ENCODE measurements at places on chromosomes 2 and 18. TPM values are rescaled to one million over a fixed set of nuclear protein-coding genes. Genes with fewer than 3 reads are reported as not detected.

- no peak for DNase-seq
Observed at GRCh38 chr2:148567716-148568115, 76.8 kb upstream of the EPC2 start.

DNA sequence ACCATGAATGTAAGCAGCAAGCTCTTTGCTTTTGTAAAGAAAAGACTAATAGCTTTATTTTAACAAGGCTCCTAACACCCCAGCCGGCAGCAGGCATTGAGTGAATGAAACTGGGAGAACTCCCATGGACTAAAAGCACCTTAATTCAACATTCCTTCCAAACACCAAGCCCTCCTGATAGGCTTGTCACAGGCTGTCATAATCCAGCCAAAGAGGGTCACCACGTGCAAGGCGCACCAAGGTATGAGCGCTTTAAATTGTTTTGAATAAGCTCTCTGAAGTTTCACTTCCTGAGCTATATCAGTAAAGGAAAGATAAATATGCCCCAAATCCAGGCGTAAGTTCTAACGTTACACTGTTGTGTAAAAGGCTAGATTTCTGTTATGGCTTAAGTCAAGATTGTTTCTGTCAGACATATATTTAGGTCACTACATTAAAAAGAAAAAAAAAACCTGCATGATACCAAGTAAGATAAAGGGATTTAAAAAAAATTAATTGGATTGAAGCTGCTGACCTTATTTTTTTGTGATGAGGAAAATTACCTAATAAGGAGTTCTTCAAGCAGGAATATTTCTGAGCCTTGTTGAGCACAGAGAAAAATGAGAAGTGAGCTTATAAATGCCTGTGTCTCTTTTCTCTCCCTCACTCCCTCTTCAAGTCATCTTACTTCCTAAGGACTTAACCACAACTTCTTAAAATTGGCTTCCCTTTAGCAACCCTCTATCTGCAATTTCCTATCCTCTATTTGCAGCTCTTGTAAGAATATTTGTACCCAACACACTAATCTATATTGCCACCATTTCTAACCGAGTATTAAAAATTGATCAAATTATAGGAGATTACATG lies 136.1 kb upstream of the NRP2 start:
- no peak for DNase-seq

DNA sequence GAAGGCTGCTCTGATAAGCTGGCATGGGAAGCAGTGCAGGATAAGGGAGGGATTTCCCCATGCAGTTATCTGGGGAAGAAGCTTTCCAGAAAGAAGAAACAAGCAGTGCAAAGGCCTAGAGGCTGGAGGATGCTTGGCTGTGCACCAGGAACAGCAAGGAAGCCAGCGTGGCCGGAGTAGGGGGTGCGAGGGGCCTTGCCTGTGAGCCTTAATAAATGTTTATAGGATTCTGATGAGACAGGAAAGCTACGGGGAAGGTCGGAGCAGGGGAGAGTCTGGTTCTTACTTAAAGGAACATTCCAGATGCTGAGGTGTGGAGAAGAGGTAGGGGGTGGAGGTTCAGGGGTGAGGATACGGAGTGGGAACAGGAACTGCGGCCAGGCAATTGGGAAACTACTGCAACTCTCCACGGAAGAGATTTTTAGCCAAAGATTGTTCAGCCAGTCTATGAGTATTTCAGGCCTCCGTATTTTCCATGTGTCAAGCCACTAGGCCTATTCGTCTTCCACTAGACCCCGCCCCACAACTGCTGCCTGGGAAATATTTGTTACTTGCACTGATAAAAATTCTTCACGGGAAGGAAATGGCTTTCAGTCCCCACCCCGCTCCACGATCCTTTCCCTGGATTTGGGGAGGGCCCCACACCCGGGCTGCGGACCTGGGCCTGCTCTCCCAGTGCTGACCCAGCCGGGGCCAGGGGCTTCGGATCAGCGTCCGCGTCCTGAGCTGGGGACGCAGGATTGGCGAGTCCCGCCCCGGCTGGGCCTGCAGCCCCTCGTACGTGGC lies 516 bp downstream of the EIF2AK2 start:
- no peak for DNase-seq

Gene WDSUB1
- total RNA-seq: 6.8 TPM

Gene EIF4E2
- 45.9 TPM for total RNA-seq

- no peak for DNase-seq
Observed at GRCh38 chr2:101002562-101003277, 631 bp downstream of the RPL31 start.

Gene PCARE
- total RNA-seq: not detected

- no peak for DNase-seq
Observed at GRCh38 chr18:31684279-31685096, at the start of gene B4GALT6. Gene B4GALT6, minus strand, starts transcription at chr18:31684581. Its CDS starts 155 bp downstream, at chr18:31684426.

DNA sequence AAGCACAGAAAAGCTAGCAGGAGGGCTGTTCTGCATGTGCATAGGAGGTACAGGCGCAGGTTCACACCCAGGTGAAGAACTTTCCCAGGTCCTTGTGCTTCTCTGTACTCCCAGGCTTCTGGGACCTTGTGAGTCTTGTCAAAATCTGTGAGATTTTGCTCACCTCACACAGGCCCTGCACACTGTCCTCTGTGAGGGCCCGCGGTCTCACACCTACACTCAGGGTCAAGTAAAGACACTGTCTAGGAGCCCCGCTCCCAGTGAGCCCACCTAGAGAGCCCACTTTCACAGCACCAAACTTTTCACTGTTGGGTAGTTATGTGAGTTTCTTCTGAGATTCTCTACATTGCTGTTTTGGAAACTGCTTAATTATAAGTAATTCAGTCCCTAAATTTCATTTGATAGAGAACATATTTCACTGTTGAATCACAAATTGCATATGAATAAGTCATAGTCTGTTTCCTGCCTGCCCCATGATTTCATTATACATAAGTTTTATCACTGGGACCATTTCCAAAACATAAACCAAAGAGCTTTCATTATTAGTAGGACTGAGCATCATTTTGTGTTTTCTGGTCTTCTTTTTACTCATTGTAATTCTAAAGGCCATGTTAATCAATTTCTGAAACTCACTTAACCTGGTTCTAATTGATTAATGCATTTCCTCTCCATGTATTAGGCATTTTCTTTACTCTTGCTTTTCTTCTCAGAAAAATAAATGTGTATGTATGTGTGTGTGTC lies 234.2 kb upstream of the SPOPL start:
- no peak for DNase-seq

- no peak for DNase-seq
Observed at GRCh38 chr18:54134053-54134452, 90.4 kb downstream of the MBD2 start.

Gene MRPS5
- 16.3 TPM for total RNA-seq

Gene KIF1A
- total RNA-seq: not detected

Gene LRRTM4
- total RNA-seq: not detected

Gene GREB1L
- not detected for total RNA-seq

DNA sequence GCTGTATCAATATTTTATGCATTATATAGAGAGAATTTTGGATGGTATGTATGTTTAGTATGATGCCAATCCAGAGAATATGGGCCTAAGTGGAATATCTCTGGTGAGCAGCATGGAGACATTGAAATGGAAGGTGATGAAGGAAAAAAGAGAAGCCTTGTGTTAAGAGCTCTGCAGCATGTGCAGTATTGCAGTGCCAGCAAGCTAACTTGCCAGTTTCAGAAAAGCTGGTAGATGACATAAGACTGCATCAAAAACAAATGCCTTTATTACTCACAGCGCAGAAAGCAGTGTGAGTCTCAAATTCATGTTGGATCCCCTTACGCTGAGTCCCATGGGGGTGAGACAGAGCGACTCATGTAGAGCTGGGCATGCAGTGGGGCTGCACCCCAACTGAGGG lies 280.2 kb downstream of the CTNNA2 start:
- DNase-seq: no peak

Gene SERPINB4
- total RNA-seq: not detected

- DNase-seq: no peak
Observed at GRCh38 chr18:37604032-37604431, 38.4 kb upstream of the CELF4 start.
